ENCODE measurements at places on chromosomes 3 and 15.

- no peak for DNase-seq
Measured at GRCh38 chr15:73183071-73183470, 130.8 kb downstream of the NEO1 start.

DNA sequence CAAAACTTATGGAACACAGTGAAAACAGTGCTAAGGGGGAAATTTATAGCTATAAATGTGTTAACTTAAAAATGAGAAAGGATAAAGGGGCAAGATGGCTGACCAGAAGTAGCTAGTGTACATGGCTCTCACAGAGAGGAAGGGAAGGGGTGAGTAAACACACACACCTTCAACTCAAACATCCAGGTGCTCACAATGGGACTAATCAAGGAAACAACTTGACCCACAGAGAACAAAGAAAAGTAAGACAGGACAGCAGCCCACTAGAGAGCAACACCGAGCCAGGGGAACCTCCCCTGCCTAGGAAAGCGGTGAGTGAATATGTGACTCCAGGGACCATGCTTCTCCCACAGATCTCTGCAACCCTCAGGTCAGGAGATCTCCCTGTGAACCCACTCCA is 85.0 kb upstream of the UBP1 start:
- no peak for DNase-seq

DNA sequence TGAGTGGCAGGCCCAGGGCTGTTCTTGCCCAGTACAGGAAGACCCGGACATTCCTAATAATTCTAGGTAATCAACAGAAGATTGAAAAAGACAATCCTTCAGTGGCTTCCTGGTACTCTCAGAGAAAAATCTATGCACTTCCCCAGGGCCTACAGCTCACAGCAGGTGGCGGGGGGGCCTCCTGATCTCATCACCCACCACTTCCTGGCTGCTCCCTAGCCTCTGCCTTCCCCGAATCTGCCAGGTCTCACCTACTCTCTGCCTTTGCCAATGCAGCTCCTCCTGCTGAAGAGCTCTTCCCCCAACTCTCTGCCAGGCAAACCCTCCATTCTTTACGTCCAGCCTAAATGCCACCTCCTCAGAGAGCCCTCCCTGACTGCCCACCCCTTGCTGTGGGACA is 37.5 kb downstream of the EHD4 start:
- DNase-seq: no peak

- DNase-seq: no peak
Measured at GRCh38 chr15:101698314-101698713, 26.0 kb downstream of the TARS3 start.

- DNase-seq: no peak
Measured at GRCh38 chr3:192751148-192751547, 23.8 kb upstream of the FGF12 start.

DNA sequence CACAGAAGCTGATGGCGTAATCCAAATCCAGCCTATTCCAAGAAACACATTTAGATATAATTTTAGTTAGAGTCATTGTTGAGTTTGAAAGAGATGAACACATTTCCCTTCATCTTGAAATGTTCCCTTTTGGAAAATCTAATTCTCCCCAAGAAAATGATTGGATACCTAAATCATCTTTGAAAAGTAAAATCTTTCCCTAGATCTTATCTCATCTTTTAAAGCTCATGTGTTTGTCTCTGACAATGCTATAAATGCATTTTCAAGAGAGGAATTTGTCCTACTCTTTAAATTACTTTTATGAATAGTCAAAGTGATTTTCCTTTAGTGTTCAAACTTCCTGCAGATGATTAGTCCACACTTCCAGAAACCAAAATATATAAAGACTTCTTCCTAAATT is 82.6 kb upstream of the CNTN6 start:
- DNase-seq: no peak

DNA sequence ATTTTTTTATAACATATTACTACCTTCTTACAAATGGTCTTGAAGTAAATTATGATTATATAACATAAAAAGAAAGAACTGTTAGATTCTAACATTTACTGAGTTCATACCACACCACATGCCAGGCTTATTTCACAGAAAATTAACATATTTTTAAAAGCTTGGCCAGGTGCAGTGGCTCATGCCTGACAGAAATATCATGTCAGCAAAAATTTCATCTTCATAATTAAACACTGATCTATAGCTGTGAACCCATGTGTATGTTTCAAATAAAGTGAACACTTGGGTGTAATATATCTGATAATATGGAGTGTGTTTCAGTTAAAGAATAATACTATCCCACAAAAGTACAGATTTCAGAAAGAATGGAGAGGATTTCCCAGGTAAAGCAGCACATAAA is 296.5 kb downstream of the SI start:
- no peak for DNase-seq

GRCh38 chr3:45048244-45048643 is 22.1 kb downstream of the CLEC3B start:
- no peak for DNase-seq

- DNase-seq: no peak
Measured at GRCh38 chr3:15653321-15653720, 51.8 kb downstream of the BTD start.

GRCh38 chr15:74725845-74726773 is 781 bp upstream of the CYP1A1 start:
- no peak for DNase-seq
